ENCODE measurements at places on chromosomes 13 and 19.

DNA sequence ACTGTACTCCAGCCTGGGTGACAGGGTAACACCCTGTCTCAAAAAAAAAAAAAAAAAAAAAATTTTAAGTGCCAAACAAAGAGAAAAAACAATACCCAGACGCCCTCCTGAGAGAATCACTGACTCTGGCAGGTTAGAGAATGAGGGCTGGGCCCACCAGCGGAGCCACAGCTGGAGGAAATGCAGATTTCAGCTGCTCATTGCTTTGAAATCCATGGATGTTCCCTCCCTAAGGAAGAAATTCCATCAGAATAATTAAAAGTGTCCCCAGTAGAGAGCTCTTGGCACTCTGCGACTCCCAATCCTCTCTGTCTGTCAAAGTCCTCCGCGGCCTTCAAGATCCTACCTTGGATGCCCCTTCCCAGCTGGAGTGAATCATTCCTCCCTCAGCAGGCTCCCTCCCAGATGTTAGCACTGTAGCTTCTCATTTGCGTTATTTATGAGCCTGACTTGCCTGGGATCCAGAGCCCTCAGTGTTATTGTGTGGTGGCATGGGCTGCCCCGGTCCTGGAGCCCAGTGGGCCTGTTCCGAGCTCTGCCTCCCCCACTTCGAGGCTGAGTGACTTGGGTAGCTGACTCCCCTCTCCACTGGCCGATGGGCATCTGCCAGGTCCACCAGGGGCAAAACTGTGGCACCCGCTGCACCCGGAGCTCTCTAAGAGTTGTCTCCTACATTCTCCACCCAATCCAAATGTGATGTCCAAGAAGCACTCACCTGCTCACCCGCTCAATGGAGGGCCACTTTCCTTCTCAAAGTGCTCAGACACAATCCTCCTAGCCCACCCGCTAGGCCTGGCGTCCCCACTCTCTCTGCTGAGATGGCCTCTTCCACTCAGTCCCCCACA, 47.0 kb downstream of the SERP2 start:
- no peak for DNase-seq

- no peak for DNase-seq
These were observed 15.8 kb downstream of the NDUFB7 start for GRCh38 chr19:14555918-14556661.

- no peak for DNase-seq
These were observed 11.6 kb upstream of the SAMD1 start for GRCh38 chr19:14102102-14102696.

GRCh38 chr13:48318821-48319511, 15.4 kb downstream of the RB1 start:
- no peak for DNase-seq

DNA sequence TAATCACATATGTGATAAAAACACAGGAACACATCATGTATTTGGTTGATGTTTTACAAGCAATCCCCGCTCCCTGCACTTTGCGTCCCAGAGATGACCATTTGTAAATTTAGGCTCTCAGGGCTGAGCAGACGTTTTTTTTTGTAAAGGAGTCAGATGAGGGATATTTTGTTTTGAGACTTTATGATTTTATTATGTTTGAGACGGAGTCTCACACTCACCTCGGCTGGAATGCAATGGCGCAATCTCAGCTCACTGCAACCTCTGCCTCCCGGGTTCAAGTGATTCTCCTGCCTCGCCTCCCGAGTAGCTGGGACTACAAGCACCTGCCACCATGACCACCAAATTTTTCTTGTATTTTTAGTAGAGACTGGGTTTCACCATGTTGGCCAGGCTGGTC, 1.4 kb downstream of the TLE6 start:
- no peak for DNase-seq

- DNase-seq = peak; percentile 22
These were observed 4.3 kb upstream of the ACP5 start for GRCh38 chr19:11581740-11582139.

GRCh38 chr13:44903574-44903985, 85.7 kb downstream of the NUFIP1 start:
- DNase-seq = no peak

- no peak for DNase-seq
These were observed 26.5 kb downstream of the GPR18 start for GRCh38 chr13:99231721-99232120.

DNA sequence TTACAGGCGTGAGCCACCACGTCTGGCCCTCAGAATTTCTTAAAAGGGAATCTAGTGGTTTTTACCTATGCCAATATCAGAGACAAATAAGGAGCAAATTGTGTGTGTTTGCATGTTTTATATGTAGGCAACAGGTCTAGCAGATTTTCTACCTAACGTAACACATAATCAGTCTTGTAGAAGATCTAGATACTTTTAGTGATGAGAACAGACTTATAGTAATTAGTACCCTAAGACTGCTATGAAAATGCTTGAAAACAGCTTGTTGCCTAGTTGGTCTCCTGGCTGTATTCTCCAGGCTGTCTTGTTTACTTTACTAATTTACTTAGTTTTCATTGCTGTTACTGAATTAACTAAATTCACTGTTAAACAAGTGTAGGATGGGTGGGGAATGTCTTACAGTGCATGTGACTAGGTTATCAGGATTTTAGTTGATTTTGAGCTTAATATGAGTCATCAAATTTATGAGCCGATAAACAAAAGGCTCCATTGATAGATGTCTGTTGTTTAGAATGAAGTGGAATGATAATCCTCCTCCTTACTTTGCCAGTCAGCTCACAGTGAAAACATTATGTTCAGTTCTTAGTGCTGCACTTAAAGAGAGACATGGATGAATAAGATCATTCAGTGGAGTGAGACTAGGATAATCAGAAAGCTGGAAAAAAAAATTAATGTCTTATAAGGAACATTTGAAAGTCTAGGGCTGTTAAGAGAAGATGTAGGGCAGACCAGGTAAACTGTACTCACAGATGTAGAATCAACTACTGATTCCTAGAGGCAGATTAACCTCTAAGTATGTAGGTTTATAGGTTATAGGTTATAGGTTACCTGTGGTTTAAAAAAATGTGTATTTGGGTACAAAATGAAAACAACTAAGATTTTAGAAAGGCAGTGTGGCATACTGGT, 22.4 kb downstream of the GTF2F2 start:
- no peak for DNase-seq

- DNase-seq = no peak
These were observed 10.1 kb upstream of the ATP8B3 start for GRCh38 chr19:1822210-1822609.

DNA sequence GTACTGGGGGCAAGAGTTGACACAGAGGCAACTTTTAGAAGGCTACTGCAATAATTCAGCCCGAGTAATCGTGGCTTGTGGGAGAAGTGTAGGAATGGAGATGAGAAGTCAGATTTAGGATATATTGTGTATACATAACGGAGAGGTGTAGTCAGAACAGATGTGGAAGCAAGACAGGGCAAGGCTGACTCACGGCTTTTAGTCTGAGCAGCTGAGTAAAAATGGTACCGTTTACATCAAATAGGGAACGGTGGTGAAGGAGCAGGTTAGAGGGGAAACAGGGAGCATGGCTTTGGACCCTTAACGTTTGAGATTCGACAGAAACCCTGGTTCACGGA, 796 bp upstream of the LSM14A start:
- peak; percentile 41 for DNase-seq
